ENCODE measurements at places on chromosomes 1 and 21. TPM values are rescaled to one million over a fixed set of nuclear protein-coding genes. Genes with fewer than 3 reads are reported as not detected.

EFNA1 gene
- 19.1 TPM for polyA plus RNA-seq

LCE6A gene
- polyA plus RNA-seq: not detected

ZNF593OS gene
- polyA plus RNA-seq: not detected

C8A gene
- polyA plus RNA-seq: not detected

- no peak for DNase-seq
These were observed 1.9 kb downstream of the CLDN19 start for GRCh38 chr1:42737986-42738677.

DNA sequence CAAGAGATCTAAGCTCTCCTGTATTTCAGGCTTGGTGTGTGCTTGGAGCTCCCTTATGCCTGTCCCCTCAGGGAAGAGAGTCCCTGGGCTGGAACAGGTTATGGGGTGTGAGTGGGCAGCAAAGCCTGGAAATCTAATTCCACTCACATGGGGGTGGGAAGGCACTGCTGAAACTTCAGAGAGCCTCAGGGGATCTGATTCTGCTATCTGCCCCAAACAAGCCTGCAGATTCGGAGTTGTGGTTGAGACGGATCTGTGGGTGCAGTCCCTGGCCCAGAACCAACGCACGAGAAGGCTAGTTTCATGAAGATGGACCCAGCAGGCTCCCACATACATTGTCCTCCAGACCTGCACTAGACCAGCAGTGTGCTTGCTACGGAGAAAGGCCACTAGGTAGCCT lies 2.9 kb downstream of the BLACAT1 start:
- no peak for DNase-seq

DNA sequence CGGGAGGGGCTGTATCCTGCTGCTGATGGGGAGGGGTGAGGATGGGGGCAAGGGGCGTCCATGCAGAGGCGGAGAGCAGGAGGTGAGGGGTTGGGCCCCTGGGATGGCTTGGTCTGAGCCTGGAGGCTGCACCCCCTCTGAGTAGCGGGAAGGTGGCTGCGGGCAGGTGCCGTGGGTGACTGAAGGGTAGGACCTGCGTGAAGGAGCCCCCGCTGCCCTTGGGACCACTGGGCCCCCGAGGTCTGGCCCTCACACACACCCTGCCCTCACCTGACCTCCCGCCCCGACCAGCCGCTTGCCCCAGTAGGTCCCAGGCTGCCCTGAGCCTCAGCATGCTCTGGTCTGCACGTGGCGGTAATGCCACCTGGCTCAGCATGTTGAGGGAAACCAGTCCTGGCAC lies 12.8 kb upstream of the SKI start:
- no peak for DNase-seq

Measured in A549 (cell line).